ENCODE measurements at places on chromosomes 7 and 10.

DNA sequence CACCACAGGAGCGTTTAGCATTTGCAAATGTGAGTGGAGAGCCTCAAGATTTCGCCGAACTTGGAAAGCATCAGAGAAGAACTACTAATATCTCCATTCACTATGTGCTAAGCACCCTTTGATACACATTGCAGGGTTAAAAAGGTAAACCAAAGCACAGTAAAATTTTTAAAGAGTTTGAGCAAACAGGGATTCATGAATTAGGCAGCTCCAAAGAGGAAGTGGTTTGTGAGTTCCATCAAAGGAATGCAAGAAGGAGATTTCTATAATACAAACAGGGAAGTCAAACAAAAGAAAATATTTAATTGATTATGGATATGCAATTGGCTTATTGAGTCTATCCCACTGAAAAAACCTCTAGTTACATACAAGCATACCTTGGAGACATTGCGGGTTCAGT is 81.1 kb upstream of the TMEM72 start:
- no peak for DNase-seq

GRCh38 chr7:27180431-27181420 is 4.3 kb downstream of the HOXA11 start:
- peak; percentile 7 for DNase-seq

DNA sequence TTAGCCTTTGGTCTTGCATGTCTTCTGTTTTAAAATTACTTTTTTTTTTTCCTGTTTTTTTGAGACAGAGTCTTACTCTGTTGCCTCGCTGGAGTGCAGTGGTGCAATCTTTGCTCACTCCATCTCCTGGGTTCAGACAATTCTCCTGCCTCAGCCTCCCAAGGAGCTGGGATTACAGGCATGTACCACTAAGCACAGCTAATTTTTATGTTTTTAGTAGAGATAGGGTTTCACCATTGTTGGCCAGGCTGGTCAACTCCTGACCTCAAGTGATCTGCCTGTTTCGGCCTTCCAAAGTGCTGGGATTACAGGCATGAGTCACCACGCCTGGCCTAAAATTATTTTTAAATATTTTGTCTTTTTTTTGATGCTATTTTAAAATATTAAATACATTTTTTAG is 38.5 kb downstream of the MLLT10 start:
- no peak for DNase-seq

DNA sequence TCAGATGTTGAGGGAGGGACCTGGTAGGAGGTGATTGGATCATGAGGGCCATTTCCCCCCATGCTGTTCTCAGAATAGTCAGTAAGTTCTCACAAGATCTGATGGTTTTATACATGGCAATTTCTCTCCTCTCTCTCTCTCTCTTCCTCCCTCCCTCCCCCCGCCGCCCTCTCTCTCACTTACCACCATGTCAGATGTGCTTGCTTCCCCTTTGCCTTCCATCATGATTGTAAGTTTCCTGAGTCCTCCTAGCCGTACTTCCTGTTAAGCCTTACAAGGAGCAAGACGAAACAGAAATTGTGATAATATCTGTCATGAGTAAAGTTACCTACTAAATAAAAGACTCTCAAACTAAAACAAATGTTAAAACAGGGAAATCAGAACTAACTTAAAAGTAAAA is 19.9 kb upstream of the GPR141 start:
- no peak for DNase-seq

DNA sequence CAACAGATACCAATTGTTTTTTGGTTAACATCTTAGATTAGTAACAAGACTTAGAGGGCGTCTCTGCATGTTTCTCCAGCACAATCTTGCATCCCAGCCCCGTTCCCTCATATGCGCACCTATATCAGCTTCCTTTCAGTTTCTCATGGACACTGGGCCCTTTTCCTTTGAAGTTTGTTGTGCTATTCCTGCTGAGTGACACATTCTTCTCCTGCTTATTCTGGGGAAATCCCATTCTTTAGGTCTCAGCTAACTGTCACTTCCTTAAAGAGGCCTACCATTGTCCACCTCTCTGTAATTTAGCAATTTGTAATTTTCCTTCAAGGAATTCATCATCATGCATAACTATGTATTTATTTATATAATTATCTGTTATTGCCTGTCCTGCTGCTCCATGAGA is 110.3 kb upstream of the STEAP1B start:
- DNase-seq: no peak

- no peak for DNase-seq
Observed at GRCh38 chr10:43867667-43868565, 219.2 kb upstream of the ZNF32 start.

DNA sequence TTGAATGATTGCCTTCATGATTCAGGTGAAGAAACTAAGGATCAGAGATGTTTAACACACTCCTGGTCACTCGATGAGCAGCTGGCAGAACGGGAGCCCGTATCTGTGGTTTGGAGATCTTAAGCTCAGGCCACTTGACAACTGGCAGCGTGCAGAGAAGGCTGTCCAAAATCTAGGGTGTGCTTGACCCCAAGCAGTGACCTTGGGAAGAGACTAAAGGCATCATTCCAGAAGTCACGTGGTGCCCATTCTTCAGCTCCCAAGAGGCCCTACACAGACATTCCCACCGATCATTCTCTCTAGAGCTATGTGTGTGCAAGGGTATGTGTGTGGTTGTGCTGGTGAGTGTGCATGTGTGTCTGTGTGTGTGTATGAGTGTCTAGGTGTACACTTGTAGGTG is 493.8 kb downstream of the TCERG1L start:
- no peak for DNase-seq

- no peak for DNase-seq
Observed at GRCh38 chr10:91885362-91886079, 23.8 kb downstream of the FGFBP3 start.

- DNase-seq: no peak
Observed at GRCh38 chr10:88996927-88997326, 6.3 kb downstream of the FAS start.

- no peak for DNase-seq
Observed at GRCh38 chr10:78211561-78212051, 177.9 kb downstream of the RPS24 start.

- DNase-seq: no peak
Observed at GRCh38 chr10:94105226-94105625, 111.5 kb downstream of the PLCE1 start.

DNA sequence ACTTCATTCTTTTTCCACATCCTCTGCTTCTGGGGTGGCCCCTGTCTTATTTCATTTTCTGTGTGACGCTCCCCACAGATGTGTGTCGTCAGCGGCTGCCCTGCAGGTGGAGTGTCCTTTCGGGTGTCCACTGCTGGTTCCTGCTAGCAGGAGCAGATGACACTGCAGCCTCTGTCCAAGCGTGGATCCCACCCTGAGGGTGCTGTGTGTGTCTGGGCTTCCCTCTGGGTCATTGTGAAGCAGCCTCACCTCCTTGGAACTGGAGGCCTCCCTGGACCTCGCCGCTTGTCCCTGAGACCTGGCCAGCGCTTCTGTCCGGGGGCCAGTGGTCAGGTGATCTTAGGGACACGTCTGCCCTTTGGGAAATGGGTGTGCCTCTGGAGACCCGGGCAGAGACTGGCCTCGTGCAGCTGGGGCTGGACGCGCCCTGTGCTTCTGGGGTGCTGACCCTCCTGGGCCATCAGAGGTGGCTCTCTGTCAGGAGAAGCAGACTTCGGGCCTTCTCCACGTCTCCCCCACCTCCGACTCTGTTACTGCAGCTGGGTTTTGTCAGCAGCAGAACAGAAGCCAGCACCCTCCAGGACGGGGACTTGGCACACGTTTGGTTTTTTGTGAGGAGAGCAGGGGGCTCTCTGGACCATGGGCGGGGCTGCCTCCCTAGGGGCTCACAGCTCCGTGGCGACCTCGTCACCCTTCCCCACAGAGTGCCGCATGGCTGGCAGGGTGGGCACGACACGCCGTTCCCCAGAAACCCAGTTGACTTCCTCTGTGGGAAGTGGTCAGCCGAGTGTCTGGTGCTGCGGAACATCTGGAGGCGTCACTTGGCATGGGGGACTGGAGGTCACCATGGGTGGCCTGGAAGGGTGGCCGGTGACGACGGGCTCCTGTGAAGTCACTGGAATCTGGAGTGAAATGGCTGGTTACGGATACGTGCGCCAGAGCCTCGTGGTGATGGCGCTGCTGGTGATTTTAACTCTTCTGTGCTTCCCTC is 48.4 kb downstream of the INPP5A start:
- DNase-seq: no peak

- no peak for DNase-seq
Observed at GRCh38 chr10:113754125-113754524, 2.6 kb downstream of the PLEKHS1 start.

DNA sequence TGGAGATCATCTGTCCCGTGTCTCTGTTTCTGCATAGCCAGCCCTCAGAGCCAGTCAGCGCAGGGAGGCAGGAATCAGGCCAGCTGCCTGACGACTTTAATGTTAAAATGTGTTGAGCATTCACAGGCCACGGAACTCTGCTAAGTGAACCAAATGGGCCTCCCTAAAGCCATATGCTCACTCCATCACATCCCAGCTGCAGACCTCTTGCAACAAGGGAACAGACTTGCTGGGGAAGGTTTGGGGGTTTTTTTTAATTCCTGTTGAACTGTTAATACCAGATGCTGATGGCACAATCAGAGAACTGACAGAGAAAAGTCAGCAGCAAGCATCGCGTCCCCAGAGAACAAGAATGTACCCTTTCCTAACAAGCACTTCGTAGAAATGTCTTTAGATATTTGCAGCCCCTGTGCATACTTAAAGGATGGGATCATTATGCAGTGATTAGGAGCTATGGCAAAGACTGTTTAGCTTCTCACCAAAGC is 900.4 kb upstream of the AUTS2 start:
- no peak for DNase-seq

DNA sequence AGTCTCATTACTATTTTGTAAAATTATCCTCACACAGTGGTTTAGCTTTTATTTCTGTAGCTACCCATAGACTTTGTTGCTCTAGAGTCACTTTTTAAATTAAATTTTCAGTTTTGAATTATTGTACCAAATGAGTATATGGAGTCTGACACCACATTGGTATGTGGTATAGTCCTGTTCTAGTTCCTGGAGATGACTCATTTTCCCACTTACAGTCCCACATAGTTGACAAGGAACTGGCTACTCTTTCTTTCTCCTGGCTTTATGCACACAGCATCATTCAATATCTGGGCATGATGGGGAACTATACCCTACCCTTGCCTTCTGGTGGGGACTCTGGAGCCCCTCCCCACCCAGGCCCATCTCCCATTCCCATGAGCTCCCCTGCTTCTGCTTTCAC is 92.6 kb upstream of the RAB11FIP2 start:
- no peak for DNase-seq

DNA sequence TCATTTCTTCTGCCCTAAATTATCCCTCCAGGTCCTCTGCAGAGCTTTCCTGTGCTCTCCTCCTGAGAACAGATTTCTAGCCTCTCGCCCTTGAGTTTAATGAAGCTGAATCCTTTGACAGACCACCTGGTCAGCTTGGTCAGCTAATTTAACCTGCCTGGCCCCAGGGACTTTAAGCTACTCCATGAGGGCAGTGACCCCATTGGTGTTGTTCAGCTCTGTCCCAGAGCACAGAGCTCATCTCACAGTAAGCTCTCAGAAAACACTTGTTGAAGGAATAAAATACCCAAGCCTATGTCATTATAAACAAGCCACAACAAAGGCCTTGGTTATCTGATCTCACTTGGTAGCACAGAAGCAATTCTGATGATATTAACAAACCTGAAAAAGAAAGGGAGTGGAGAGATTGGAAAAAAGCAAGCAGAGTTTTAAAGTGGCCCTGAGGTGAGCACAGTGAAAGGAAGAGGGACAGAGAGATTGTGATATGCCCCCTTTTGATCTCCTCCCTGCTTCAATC is 24.4 kb downstream of the SLC26A4 start:
- no peak for DNase-seq

DNA sequence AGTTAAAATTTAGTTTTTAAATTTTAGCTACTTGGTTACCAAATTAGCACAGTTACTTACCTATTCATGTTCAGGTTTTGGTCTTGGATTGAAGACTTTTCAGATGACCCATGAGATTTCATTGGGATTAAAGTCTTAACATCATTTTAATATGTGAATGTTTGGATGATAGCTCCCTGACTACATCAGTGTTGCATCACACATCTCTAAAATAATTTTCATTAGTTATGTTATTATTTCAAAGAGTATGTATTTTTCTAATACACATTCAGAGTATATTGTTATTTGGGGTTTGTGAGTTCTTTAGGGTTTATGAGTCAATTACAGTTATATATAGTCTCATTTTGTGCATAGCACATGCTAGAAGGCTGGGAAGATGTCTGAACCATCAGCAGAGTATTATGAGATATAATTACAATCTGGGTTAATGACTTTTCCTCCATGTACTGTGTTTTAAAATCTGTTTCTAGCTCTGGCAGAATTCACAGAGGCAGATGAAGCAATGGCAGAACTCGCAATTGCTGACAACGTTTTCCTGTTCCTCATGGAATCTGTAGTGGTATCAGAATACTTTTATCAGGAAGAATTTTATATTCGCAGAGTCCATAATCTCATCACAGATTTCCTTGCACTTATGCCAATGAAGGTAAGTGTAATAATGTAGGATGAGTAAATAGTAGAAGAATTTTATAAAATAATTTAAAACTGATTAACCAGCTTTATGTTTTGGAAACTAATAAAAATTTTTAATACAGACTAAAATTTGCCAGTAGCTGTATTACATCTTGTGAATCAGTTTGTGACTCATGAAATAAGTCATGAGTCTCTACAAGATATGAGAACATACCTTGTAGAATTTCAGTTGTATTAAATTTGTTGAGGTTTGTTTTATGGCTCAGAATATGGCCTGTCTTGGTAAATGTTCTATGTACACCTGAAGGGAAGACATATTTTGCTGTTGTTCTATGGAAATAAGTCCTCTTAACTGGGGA is 26.9 kb downstream of the NUP205 start:
- DNase-seq: no peak

- DNase-seq: no peak
Observed at GRCh38 chr7:111510584-111511378, 51.5 kb downstream of the IMMP2L start.

- DNase-seq: no peak
Observed at GRCh38 chr7:54788664-54789063, 29.7 kb upstream of the SEC61G start.

DNA sequence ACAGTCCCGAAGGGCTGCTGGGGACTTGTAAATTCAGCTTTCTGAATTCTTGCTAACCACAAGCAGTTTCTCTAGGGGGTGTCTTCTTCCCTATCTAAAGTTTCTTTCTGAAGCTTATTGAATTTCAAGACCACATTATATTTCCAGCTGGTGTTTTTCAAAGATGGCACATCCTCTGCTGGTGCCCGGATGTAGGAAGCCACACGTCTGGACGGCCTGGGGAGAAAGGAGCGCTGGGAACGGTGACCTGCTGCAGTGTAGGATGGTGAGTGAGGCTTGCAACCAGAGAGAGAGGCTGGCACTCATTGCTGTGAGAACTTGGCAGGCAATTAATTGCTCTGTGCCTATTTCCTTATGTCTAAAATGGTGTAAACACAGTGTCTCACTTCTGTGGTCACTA is 776.4 kb downstream of the TYW1 start:
- DNase-seq: no peak

Data from omental fat pad (tissue), 4 donors.